ENCODE measurements at places on chromosomes 12 and 14. TPM values are rescaled to one million over a fixed set of nuclear protein-coding genes. Genes with fewer than 3 reads are reported as not detected.

Gene GPR162
- total RNA-seq, result not detected

Gene CIT
- total RNA-seq, result 11.7 TPM

Gene RHEBL1
- 1.4 TPM for total RNA-seq

Gene INHBE
- total RNA-seq, result 17.0 TPM

Gene COCH
- 79.3 TPM for total RNA-seq

Gene ARHGAP9
- not detected for total RNA-seq

Gene DLGAP5
- total RNA-seq, result 80.1 TPM

Gene KLRC4
- total RNA-seq, result not detected

Gene PZP
- total RNA-seq, result 0.89 TPM

Gene MYO1H
- not detected for total RNA-seq

Gene GNG2
- total RNA-seq, result not detected

Gene TRIM9
- total RNA-seq, result not detected

Gene TRMT61A
- 13.6 TPM for total RNA-seq

Gene LALBA
- not detected for total RNA-seq

Gene RPS6KA5
- total RNA-seq, result 0.58 TPM

Gene WNT1
- total RNA-seq, result not detected

Gene CELA1
- total RNA-seq, result not detected

Gene NPFF
- total RNA-seq, result 0.51 TPM

Gene RGS6
- total RNA-seq, result not detected

Gene SYNDIG1L
- total RNA-seq, result not detected

Gene PTPRO
- not detected for total RNA-seq

Gene TMEM132C
- total RNA-seq, result not detected
